Stimulated activated CD4-positive, alpha-beta T cell treated with anti-CD3 and anti-CD28 coated beads, Interleukin-4, amount 100 ng/mL, for 4 hours (primary cell): ENCODE measurements at places on chromosomes 5 and 9.

GRCh38 chr5:10124287-10124686 lies 125.4 kb downstream of the ATPSCKMT start:
- DNase-seq, result no peak

- DNase-seq, result no peak
Measured at GRCh38 chr9:3968891-3969290, 331.0 kb downstream of the GLIS3 start.

DNA sequence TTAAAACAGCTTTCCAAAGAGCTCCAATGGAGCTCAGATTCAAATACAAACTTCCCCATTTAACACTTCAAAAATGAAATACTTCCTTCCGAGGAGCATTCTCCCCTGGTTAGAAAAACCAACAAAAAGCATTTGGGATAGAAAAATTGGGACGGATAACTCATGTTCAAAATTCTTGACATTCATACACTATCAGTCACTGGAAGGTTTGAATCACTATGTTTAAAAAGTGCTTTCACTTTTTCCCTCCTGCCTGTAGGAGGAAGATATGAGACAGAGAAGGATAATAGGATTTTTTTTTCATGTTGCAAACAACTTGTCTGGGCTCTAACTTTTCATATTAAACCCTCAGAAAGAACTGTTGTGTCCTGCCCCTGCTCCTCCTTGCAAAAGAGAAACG lies 412.0 kb downstream of the ACTL7B start:
- DNase-seq, result no peak

- no peak for DNase-seq
Measured at GRCh38 chr5:9358961-9359685, 186.8 kb downstream of the SEMA5A start.

GRCh38 chr5:123382252-123382651 lies 41.0 kb downstream of the CEP120 start:
- no peak for DNase-seq

- DNase-seq, result no peak
Measured at GRCh38 chr9:96382839-96383164, 709 bp downstream of the SLC35D2 start.

- DNase-seq, result peak; percentile 52
Measured at GRCh38 chr9:95874989-95875304, 544 bp upstream of the ERCC6L2 start.

DNA sequence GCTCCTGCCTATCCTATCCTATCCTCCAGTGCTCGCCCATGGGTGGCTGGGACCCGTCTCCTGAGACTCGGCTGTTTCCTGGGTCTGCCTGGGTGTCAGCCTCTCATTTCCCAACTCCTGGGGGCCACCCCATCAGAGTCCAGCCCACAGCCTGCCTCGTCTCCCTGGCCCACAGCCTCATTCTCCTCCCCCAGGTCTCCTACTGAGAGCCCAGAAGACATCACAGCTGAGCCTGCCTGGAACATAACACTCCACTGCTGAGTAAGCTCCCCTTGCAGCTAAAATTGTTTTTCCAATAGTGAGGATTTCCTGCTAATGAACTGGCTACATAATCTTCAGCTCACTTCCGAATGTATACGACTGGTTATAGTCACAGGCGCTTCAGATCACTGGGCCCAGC lies 95.3 kb downstream of the TTLL11 start:
- DNase-seq, result no peak

- DNase-seq, result no peak
Measured at GRCh38 chr5:93348231-93348630, 232.8 kb downstream of the NR2F1-AS1 start.

DNA sequence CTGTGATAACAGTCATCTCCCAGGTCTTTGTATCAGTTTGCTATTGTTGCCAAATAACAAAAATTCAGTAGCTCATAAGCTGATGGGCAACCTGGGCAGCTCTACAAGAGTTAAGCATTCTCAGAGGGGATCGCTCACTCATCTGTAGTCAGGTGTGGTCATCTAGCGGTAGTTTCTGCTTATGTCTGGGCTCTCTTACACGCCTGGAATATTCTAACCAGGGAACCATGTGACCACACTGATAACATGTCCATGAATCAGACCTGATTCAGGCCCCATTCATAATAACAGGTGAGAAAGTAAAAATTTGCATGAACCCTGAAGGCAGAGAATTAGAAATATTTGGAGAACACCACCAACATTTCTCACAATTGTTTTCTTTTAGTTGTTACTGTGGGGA lies 576.1 kb downstream of the SLCO4C1 start:
- no peak for DNase-seq

- no peak for DNase-seq
Measured at GRCh38 chr9:107223381-107223780, 59.7 kb upstream of the RAD23B start.

GRCh38 chr5:172594431-172594830 lies 46.6 kb upstream of the NEURL1B start:
- DNase-seq, result no peak

- DNase-seq, result no peak
Measured at GRCh38 chr5:95759634-95760033, 28.5 kb downstream of the RHOBTB3 start.

- DNase-seq, result no peak
Measured at GRCh38 chr9:18623221-18624079, 149.5 kb downstream of the ADAMTSL1 start.

GRCh38 chr5:122169350-122170103 lies 40.2 kb downstream of the ZNF474 start:
- no peak for DNase-seq

DNA sequence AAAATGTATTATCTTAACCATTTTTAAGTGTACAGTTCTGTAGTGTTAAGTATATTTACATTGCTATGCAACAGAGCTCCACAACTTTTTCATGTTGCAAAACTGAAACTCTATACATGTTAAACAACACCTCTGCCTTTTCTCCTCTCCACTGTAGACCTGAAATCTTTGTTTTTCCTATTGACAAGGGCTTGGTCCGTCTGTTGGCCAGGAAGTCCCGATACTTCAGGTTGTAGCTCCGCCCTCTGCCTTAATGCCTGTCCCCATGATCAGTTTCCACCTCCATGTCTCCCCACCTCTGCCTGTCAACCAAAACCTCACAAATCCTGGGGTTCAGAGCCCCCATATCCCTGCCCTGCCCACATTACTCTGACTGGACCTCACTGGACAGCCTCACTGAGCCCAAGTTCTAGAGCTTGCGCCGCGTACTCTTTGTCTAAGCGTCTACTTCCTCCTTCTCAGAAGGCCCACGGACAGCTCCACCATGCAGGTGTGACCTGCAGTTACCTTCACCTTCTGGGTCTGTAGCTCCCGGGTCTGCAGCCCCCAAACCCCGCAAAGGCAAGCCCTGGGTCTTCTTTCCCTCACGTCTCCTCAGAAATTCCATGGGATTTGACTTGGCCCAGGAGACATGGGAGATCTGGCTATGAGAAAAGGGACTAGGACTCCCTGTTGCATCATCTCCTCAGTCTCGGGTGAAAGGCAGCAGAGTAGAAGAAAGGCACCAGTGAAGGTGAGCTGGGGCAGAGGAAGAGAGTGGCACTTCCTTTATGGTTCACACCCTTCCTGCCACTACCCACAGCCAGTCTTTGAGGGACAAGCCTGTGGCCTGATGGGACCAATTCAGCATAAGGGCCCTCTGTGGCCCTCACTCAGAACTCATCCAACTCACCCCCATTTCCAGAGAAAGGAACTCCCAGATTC lies 8.0 kb downstream of the GLIPR2 start:
- DNase-seq, result no peak

DNA sequence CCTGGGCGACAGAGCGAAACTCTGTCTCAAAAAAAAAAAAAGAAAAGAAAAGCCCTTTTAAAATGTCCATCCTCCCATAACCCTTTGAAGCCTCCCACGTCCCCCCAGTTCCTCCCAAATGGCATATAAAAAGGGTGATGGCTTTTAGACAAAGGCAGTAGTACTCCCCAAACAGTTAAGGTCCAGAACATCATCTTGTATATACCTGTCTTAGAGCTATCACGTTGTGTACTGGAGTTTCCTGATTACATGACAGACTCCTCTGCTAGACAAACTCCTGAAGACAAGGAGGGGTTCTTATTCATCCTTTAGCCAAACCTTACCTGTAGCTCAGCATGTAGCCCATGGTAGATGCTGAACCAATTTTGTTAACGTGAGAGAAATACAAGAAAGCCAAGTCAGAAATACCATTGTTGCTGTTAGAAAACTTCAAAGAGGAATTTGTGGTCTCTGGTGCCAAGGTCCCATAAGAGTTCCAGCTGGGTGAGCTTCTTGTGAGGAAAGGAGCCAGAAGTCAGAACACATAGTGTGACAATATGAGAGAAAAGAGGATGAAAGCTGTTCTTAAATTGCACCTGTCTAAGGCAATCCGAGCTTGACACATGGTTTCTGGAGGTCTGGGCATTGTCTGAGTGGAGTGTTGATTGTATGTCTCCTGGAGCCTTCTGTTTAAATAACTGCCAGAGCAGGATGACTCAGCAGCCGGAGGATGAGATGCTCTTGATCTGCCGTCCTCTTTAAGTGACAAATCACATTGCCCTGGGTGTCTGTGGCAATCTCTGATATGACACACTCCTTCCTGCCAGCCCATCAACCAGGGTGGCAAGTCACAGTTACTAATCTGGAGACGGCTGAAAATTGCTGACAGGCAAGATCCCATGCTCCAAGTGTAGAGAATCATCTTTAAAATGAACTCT lies 69.1 kb downstream of the ARRDC3 start:
- DNase-seq, result peak; percentile 93

GRCh38 chr5:127793879-127794278 lies 90.7 kb downstream of the CCDC192 start:
- DNase-seq, result no peak

DNA sequence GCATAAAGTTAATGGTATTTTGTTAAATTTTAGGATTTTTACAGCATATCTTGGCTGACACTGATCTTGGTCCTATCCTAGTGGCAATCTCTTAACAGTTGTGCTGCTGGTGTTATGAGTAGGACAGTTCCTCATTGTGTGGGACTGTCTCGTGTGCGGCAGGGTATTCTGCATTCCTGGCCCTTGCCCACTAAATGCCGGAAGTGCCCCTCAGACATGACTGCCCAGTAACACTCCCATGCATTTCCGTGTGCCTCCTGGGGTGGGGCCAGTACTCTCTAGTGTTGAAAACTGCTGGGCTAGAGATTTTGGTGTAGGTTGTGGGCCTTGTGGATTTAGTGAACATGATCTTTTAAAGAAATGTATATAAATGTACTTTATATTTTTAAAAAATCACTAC lies 227.1 kb upstream of the DMRT1 start:
- no peak for DNase-seq

GRCh38 chr9:113148781-113149510 lies 1.9 kb upstream of the SLC31A2 start:
- no peak for DNase-seq

GRCh38 chr5:131285703-131286399 lies 22.0 kb downstream of the CDC42SE2 start:
- no peak for DNase-seq

DNA sequence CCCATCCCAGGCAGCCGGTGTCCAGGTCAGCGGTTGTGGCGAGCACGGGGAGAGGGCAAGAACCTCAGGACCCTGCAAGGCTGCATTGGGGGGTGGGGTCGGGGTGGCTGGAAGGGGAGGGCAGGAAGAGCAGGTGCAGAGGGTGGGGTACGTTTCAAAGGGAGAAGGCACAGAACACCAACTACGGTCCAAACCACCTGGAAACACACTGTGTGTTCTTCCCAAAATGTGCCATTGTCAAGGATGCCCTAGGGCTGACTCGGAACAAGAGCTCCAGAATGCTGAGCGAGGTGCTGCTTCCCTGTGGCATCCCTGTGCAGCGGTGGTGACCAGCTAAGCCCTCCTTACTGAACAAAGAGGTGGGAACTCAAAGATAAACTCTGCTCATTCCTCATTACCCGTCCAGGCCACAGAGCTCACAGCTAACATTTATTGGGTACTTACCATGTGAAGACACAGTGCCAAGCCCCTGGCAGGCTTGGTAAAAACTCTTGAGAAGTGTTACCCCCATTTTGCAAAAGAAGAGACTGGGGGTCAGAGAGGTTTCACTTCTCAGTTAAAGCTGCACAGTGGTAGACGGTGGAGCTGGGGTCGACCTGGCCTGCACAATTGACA lies 153.8 kb downstream of the COL23A1 start:
- DNase-seq, result no peak

DNA sequence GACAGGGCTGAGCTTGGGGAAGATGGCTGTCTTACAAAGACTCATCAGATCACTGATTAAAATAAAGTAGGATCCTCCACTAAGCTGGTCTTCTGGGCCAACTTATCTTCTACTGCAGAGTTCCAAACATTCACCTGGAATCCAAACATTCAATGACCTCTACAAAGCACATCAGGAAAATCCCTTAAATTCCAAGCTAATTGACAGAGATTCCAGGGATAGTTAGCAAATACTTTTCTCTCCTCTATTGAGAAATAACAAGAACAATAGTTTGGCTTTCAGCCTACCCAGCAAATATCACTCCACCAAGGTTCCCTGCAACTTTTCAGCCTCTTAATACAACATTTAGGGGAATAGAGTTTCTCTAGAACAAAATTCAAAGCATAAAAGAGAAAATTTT lies 140.6 kb upstream of the LIFR start:
- no peak for DNase-seq

DNA sequence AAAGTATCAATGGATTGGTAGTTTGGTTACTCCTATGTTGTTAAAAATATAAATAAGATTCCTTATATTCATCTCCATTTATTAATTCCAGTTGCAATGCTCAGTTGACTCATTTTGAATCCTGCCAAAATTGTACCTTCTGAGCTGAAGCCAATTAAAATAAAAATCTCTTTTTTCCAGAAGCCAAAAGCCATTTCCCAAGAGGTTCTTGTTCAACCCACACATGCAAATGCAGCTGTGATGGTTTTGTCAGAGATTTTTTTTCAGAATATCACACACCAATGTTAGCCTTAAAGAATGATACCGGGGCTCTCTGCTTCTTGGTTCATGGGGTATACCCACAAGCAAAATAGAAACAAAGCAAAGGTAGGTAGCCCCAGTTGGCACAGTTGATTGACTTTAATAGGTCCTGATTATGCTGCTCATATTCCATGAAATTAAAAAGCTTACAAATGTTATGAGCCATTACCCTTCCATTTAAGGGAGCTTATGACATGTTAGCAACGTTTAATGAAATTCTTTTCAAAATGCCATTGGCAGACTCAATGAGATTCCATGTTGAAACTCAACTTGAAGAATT lies 208.0 kb downstream of the SGCD start:
- no peak for DNase-seq

DNA sequence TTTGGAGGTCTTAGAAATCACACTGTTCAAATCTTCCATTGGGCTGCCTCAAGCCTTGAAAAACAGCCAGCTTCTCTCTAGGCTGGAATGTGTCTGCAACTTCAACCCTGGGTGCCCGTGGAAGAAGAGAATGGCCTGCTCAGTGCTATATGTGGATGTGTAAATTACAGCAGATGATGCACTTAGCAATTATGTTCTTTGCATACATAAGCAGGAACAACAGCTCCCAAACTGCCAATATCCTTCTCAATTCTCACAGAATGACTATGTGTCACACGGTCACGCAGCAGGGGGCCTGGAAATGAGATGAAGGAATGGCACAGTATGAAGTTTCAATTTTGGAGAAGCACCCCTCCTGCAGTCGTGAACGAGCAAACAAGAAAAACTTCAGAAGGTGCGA lies 175.2 kb upstream of the SMARCA2 start:
- DNase-seq, result no peak
